ENCODE measurements at places on chromosomes 11 and 22. TPM values are rescaled to one million over a fixed set of nuclear protein-coding genes. Genes with fewer than 3 reads are reported as not detected.

The FAM227A gene
- 0.82 TPM for total RNA-seq

The OR10A4 gene
- not detected for total RNA-seq

The KCNJ1 gene
- total RNA-seq = not detected

DNA sequence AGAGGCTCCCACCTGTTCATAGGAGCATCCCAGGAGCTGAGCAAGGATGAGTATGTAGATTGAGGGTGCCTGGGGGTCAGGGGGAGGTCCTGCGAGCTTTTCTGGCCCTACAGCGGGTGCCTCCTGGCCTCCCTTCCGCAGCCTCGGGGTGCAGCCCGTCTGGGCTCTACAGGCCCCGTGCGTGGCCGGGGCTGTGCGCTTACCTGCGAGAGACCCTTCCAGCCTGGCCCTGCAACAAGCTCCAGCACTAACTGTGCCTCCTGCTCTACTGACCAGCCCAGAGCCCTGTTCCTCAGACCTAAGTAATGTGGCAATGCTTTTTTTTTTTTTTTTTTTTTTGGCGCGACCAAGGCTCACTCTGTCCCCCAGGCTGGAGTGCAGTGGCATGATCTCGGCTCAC lies 1129.1 kb downstream of the BRD1 start:
- DNase-seq = no peak

GRCh38 chr11:93585758-93586157 lies 42.6 kb upstream of the SMCO4 start:
- no peak for DNase-seq

DNA sequence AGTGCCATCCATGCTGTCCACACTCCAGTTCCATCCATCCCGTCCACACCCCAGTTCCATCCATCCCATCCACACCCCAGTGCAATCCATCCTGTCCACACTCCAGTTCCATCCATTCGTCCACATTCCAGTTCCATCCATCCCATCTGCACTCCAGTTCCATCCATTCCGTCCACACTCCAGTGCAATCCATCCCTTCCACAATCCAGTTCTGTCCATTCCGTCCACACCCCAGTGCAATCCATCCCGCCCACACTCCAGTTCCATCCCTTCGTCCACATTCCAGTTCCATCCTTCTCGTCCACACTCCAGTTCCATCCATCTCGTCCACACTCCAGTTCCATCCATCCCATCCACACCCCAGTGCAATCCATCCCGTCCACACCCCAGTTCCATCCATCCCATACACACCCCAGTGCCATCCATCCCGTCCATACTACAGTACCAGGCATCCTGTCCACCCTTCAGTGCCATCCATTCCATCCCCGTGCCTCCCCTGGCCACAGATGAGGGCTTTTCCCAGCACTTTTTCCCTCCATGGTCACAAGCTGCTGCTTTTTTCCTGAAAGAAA lies 704.0 kb downstream of the BRD1 start:
- no peak for DNase-seq

GRCh38 chr22:39098026-39098425 lies 982 bp downstream of the APOBEC3H start:
- no peak for DNase-seq

Measured in left colon (tissue), 2 donors.